ENCODE measurements at places on chromosomes 4 and X.

DNA sequence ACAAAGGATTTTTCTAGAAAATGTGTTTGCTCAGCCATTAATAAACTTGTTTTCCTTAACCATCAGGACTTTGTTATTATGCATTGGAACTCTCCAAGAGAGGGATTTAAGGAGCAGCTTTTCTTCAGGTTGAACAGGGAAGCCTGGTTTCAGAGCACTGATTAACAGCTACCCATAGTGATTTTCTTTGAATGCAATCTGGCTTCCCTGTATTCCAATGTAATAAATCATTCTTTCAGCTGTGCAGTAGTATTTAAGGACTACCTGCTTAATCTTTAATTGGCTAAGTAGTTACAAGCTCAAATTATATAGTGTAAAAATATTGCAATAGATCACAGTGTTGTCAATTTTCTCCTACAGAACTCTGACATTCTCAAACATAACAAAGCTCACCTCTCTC lies 77.5 kb downstream of the TMEM156 start:
- DNase-seq, result no peak

- no peak for DNase-seq
Measured at GRCh38 chr4:150139297-150139865, 61.1 kb downstream of the DCLK2 start.

- DNase-seq, result no peak
Measured at GRCh38 chr4:2044542-2045517, 14.3 kb upstream of the NAT8L start.

DNA sequence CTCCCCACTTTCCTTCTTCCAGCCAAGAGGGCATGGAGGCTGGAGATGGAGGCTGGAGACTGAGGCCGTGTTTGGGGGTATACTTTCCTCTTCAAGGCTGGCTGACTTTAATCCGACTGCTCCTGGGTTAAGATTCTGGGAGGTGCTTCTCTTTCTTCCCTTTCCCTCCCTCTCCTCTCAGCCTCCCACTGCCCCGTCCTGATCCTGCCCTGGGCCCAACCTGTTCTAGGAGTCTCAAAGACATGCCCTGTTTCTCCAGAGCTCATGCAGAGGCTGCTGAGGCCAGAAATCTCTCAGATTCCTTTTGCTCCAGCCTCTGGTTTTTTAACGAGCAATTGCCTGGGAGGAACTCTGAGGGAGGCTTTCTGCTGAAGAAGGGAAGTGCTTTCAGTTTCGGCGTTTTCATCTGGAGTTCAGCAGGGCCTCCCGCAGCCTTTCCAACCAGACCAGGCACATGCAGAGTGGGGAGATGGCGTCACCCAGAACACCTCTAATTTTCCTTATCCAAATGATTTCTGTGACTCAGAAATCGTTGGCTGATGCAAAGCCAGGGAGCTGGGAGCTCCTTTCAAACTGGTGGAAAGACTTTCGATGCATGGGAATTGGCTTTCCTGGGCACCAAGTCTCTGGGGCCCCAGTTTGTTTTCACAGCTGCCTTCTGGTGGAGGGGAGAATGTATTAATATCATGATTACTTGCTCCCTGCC lies 34.5 kb upstream of the FAM9C start:
- DNase-seq, result no peak

GRCh38 chr4:5758741-5759140 lies 47.7 kb downstream of the EVC start:
- peak; percentile 57 for DNase-seq

- DNase-seq, result no peak
Measured at GRCh38 chr4:81314196-81314896, 99.3 kb upstream of the PRKG2 start.

GRCh38 chrX:47629419-47630200 lies at the start of gene CFP:
CFP (minus strand) TSS chrX:47629930; CDS start chrX:47629844, 86 bp downstream.
- DNase-seq, result no peak

- DNase-seq, result no peak
Measured at GRCh38 chr4:130545171-130545570, 1449.2 kb downstream of the C4orf33 start.
